Neural progenitor cell (in vitro differentiated cells): ENCODE measurements at places on chromosomes 7 and 10. TPM values are rescaled to one million over a fixed set of nuclear protein-coding genes. Genes with fewer than 3 reads are reported as not detected.

The EIF4EBP2 gene
- 110 and 122 TPM in 2 replicates for total RNA-seq

The CYP2C8 gene
- 1.1 and 2.8 TPM in 2 replicates for total RNA-seq

- peaks cover 3% of the 10 kb centered on the region for H3K27me3 ChIP-seq
- H3K4me1 ChIP-seq = peaks cover 3% of the 10 kb centered on the region
- no peaks in the 10 kb centered on the region for H3K36me3 ChIP-seq
- DNase-seq = peak; percentile 29
Measured at GRCh38 chr10:88731296-88731695, 25.2 kb downstream of the LIPK start.

The OPN4 gene
- not detected in 2 replicates for total RNA-seq

DNA sequence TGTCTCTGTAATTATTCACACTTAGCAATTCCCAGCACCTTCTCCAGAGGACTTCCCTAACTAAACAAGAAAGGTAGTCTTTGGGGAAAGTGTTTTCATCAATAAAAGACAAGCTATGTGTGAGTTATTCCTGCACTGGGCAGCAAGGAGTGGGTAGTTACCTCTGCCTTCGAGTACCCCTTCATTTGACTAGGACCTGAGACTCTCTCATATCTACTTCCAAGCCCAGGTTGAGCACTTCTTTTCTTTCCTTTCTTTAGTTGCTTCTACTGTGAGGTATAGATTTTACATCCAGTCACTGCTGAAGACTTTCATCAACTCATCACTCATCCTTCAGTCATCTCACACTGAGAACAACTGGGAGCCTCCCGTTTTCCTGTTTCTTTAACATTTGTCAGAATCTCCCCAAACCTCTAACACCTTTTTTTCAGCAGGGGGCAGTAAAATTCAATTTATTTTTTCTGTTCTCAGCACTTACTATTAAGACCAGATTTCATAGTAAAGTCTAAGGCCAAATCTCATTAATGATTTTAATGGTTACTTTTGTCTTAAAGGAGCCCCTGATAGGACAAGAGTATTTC, 80.1 kb upstream of the PRSS1 start:
- H3K36me3 ChIP-seq = no peaks in the 10 kb centered on the region
- peak; percentile 20 for DNase-seq
- no peaks in the 10 kb centered on the region for H3K27me3 ChIP-seq
- no peak overlapping the region for H3K27ac ChIP-seq
- no peaks in the 10 kb centered on the region for H3K4me1 ChIP-seq

The SLC29A4 gene
- total RNA-seq = 7.3 and 20.8 TPM in 2 replicates

DNA sequence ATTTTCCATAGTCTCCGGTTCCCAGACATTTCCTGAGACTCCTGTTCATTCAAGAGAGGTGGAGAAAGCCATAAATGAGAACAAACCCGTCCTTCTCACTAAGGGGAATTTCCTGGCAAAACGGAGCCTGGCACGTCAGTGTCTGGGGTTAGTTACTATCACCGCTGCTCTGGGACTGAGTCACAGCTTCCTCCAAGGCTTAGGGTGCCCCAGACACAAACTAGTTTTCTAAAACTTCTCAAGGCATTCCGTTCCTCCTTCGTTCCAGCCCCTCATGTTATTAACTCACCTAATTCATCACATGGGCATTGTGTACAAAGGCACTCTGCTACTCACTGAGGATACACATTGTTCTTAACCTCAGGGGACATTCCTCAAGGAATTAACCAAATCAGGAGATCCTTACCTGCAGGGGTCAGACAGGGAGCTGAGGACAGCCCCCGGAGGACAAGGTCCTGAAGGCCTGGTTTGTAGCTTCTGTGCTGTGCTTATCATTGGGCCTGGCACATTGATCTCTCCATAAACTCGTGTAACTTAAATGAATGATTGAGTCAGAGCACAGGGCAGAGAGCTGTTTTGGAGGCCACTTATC, 103.0 kb upstream of the KLF6 start:
- no peaks in the 10 kb centered on the region for H3K36me3 ChIP-seq
- H3K27ac ChIP-seq = peak overlapping the region; percentile 49
- DNase-seq = peak; percentile 76
- H3K27me3 ChIP-seq = no peaks in the 10 kb centered on the region

DNA sequence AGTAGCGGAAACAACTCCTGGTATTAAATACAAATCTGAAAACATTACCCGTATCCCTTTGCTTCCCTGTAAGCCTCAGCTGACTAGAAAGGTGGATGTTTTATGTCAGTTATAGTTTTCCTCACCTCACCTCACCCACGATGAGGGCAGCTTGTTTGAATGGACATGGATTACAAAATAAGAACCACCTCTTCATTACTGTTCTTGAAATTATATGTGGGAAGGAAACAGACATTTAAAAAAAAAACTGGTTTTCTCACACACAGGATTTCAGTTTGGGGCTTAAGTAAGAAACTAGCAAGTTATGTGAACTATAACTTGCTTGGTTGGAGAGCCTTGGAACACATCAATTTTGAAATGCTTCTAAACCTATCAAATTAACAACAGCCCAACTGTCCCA, 232.9 kb upstream of the CCDC6 start:
- no peak for DNase-seq
- H3K36me3 ChIP-seq = no peaks in the 10 kb centered on the region
- no peak overlapping the region for H3K27ac ChIP-seq

DNA sequence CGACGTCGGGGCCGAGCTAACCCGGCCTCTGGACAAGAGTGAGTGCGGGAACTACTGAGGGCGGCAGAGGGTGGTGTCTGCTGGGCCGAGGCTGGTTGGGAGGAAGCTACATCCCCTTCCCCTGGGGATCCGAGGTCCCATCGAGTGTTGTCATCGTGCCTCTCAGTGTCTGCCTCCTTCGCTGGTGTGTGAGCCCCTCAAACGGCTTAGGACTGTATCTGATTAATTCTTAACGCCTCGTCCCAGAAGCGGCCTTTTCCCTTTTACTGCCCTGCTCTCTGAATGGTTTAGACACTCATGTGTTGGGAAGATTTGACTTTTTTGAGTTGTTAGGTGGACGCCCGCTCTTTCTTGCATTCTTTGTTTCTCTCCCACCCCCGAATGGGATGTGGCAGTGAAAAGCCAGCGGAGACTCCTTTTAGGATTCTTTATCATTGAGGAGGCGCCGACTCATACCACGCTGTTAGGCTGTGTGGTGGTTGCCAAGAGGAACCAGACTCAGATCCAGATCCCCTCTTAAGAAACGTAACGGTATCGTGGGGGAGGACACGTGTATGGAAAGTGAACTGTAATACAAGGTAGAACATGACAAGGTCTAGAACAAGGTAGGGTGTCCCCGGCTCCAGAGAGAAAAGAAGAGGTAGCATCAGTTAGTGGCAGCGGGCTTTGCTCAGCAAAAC, 631 bp downstream of the SUPV3L1 start:
- peak overlapping the region; percentile 91 for H3K4me3 ChIP-seq
- H3K4me1 ChIP-seq = peaks cover 8% of the 10 kb centered on the region
- H3K27me3 ChIP-seq = no peaks in the 10 kb centered on the region
- peak overlapping the region; percentile 94 for H3K27ac ChIP-seq
- no peaks in the 10 kb centered on the region for H3K36me3 ChIP-seq
- DNase-seq = peak; percentile 43

The CALML3 gene
- total RNA-seq = not detected in 2 replicates

- DNase-seq = no peak
- H3K27ac ChIP-seq = no peak overlapping the region
- no peak overlapping the region for H3K4me3 ChIP-seq
- no peaks in the 10 kb centered on the region for H3K4me1 ChIP-seq
Measured at GRCh38 chr7:26668821-26669220, 195.6 kb downstream of the SKAP2 start.

The ERVW-1 gene
- total RNA-seq = not detected in 2 replicates

GRCh38 chr10:27959093-27959715, 39.7 kb downstream of the ODAD2 start:
- H3K27me3 ChIP-seq = no peaks in the 10 kb centered on the region
- no peak overlapping the region for H3K27ac ChIP-seq
- no peaks in the 10 kb centered on the region for H3K4me1 ChIP-seq

The TMEM229A gene
- 0.06 TPM in 1 of 2 replicates, not detected in the other for total RNA-seq

DNA sequence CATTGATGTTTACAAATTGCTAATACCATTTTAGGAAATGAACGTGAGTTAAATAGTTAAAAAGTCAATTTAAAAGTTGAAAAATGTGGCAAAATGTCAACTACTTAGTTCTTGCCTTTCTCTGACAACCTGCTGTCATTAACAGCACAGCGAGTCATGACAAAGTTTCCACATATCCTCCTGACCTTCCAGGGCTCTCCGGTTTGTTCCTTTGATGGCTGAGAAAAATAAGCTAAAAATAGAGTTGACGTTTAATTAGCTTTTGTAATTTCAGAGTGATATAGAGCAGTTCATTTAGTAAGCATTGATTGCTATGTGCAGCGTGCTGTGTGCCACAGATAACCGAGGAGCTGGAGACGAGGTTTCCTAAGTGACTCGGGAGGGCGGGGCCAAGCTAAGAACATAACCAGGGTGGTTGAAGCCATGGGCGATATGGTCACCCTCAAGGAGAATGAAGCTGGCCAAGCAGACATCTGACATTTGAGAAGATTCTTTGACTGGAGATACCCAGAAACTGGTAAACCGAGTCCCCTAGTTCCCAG, 47.9 kb downstream of the OGDH start:
- H3K4me1 ChIP-seq = no peaks in the 10 kb centered on the region
- H3K4me3 ChIP-seq = no peak overlapping the region
- DNase-seq = no peak
- H3K27me3 ChIP-seq = no peaks in the 10 kb centered on the region
- peaks cover 20% of the 10 kb centered on the region for H3K36me3 ChIP-seq

DNA sequence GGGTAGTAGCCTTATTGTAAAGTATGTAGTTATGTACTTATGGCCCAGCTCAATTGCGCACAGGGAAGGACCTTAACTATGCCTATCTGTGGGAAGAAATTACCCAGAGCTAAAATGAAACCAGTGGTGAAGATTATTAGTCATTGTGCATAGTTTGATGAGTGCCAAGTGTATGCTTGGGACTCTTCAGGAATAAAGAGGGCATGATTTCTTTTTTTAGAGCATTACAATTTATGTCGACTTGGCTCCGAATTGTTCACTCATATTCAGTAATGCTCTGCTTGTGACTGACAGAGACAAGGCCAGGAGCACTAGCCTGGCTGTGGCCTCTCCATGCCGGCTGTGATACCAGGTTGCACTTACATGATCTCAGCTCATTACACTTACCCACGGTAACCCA, 269.5 kb downstream of the TRIL start:
- H3K4me3 ChIP-seq = no peak overlapping the region
- H3K27ac ChIP-seq = no peak overlapping the region
- DNase-seq = no peak
- no peaks in the 10 kb centered on the region for H3K36me3 ChIP-seq
- peaks cover 34% of the 10 kb centered on the region for H3K4me1 ChIP-seq

The SFXN2 gene
- 6.4 and 15.5 TPM in 2 replicates for total RNA-seq

GRCh38 chr7:106143711-106144337, 31.7 kb upstream of the SYPL1 start:
- H3K4me1 ChIP-seq = no peaks in the 10 kb centered on the region
- H3K27ac ChIP-seq = no peak overlapping the region
- no peaks in the 10 kb centered on the region for H3K27me3 ChIP-seq
- DNase-seq = peak; percentile 27
- no peak overlapping the region for H3K4me3 ChIP-seq
- H3K36me3 ChIP-seq = no peaks in the 10 kb centered on the region

The GPC2 gene
- total RNA-seq = 17.0 and 61.0 TPM in 2 replicates

The FZD1 gene
- total RNA-seq = 5.1 and 10.9 TPM in 2 replicates

GRCh38 chr10:100562008-100562672, 26.4 kb downstream of the HIF1AN start:
- peak; percentile 88 for DNase-seq
- H3K36me3 ChIP-seq = no peaks in the 10 kb centered on the region
- H3K4me1 ChIP-seq = peaks cover 2% of the 10 kb centered on the region
- H3K4me3 ChIP-seq = no peak overlapping the region
- peaks cover 61% of the 10 kb centered on the region for H3K27me3 ChIP-seq

DNA sequence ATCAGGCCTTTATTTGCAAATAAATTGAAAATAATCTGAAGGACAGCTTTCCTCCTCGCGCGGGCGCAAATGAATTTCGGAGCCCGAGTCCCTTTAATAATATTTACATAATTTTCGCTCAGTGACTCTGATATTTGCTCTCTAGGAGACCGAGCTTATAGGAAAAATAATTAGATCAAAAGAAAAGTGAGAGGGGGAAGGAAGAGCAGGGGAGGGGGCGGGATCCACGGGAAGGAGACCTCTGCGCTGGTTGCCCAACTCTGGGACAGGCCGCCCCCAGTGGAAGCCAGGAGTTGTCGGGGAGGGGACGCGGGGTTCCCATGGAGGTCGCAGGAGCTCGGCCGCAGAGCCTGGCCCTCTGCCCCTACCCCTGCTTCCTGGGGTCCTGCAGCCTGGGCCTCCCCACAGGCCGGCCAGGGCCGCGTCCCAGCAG, 5.8 kb downstream of the UNCX start:
- no peaks in the 10 kb centered on the region for H3K36me3 ChIP-seq
- peak; percentile 78 for DNase-seq
- H3K27me3 ChIP-seq = peaks cover 100% of the 10 kb centered on the region
- no peak overlapping the region for H3K4me3 ChIP-seq
- peaks cover 20% of the 10 kb centered on the region for H3K4me1 ChIP-seq

GRCh38 chr7:1560620-1561031, 4.6 kb upstream of the TMEM184A start:
- H3K36me3 ChIP-seq = no peaks in the 10 kb centered on the region
- no peaks in the 10 kb centered on the region for H3K4me1 ChIP-seq
- no peak overlapping the region for H3K27ac ChIP-seq

- peaks cover 14% of the 10 kb centered on the region for H3K4me1 ChIP-seq
- DNase-seq = peak; percentile 6
- no peak overlapping the region for H3K4me3 ChIP-seq
- no peak overlapping the region for H3K27ac ChIP-seq
Measured at GRCh38 chr7:137295739-137296324, 47.7 kb downstream of the PTN start.

The MUC3A gene
- total RNA-seq = 0.15 and 0.80 TPM in 2 replicates

- H3K4me1 ChIP-seq = peaks cover 11% of the 10 kb centered on the region
- H3K4me3 ChIP-seq = no peak overlapping the region
- no peak overlapping the region for H3K27ac ChIP-seq
- H3K36me3 ChIP-seq = no peaks in the 10 kb centered on the region
- peak; percentile 45 for DNase-seq
Measured at GRCh38 chr7:97697396-97697795, 34.5 kb upstream of the TAC1 start.

- H3K4me1 ChIP-seq = peaks cover 8% of the 10 kb centered on the region
- no peaks in the 10 kb centered on the region for H3K27me3 ChIP-seq
- no peak overlapping the region for H3K27ac ChIP-seq
- H3K4me3 ChIP-seq = no peak overlapping the region
- no peak for DNase-seq
Measured at GRCh38 chr7:114152314-114152938, 233.6 kb upstream of the PPP1R3A start.

The FGFBP3 gene
- 14.0 and 27.6 TPM in 2 replicates for total RNA-seq

- peaks cover 19% of the 10 kb centered on the region for H3K4me1 ChIP-seq
- no peak overlapping the region for H3K27ac ChIP-seq
- no peaks in the 10 kb centered on the region for H3K27me3 ChIP-seq
- H3K4me3 ChIP-seq = no peak overlapping the region
- peak; percentile 18 for DNase-seq
Measured at GRCh38 chr10:1523221-1523620, 214.1 kb downstream of the ADARB2 start.
